ENCODE measurements at places on chromosomes 16 and 17.
A peak's percentile ranks its signal among the peaks of the same experiment; 100 is the strongest.

- DNase-seq: peak; percentile 85
Observed at GRCh38 chr16:78045865-78046581, 23.7 kb downstream of the CLEC3A start.

- DNase-seq: no peak
Observed at GRCh38 chr17:82407255-82407654, 10.9 kb upstream of the HEXD start.

GRCh38 chr16:79980650-79981521 is 380.3 kb upstream of the MAF start:
- no peak for DNase-seq

DNA sequence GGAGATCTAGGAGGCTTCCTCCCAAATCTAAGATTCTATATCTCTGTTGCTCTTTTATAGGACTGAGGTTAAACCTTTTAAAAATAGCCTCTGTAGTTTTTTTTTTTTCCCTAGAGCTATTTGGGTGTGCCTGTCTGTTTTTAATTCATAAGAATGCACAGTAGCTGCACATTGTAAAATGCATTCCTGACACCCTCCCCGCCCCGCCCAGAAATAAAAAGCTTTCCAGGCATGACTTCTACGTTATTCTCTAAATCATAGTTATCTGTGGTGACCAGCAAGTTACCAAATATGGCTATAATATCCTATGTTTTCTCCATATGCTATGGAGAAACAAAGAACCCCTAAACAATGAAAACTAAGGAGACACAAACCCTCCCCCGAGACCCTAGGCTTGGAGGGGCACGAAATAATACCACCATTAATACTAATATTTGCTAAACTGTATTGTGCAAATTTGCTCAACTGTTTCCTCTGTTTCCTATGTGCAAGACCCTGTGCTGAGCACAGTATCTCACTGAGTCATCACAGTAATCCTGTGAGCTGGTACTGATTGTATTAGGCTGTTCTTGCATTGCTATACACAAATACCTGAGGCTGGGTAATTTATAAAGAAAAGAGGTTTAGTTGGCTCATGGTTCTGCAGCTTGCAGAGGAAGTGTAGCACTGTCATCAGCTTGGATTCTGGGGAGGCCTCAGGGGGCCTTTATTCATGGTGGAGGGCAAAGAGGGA is 388.3 kb downstream of the CA10 start:
- DNase-seq: no peak

GRCh38 chr17:43403846-43404245 is 5.1 kb downstream of the ARL4D start:
- no peak for DNase-seq

DNA sequence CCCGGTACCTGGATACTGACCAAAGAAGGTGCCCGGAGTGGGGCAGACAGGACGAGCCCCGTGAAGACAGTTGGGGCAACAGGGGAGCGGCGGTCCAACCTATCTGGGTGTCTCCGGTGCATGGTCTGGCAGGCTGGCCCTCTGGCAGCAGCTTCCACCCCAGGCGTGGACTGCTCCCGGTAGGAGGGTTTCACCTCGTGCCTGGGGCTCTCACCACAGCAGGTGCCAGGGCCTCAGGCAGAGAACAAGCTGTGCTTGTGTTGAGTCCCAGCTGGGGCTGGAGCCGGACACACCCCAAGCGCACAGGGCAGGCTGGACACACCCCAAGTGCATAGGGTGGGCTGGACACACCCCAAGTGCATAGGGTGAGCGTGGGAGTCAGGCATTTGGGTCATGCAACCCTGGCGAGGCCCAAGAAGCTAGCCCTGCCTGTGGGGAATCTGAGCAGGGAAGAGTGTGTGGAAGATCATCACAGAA is 1.5 kb upstream of the FBXL16 start:
- no peak for DNase-seq

DNA sequence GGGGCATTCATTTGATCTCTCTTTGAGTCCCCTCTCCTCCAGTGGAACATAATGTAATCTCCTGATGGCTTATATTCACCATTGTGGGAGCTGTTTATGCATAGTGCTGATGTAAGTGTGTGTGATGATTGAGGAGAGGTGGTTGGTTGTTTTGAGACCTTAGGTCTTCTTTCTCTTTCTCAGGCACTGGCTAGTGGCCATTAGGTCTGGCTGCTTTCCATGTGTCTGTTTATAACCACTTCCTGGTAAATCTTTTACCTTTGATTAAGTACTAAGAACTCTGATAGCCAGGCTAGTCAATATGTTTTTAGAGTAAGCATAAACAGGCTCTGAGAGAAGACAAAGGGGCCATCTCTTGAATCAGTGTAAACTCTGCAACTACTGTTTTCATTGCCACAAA is 27.9 kb downstream of the VAT1L start:
- DNase-seq: no peak
